ENCODE measurements at places on chromosomes 1 and 21.

- no peak for DNase-seq
Observed at GRCh38 chr21:35316933-35317332, 267.8 kb upstream of the RUNX1 start.

GRCh38 chr1:178774263-178774662 lies 49.2 kb downstream of the RALGPS2 start:
- no peak for DNase-seq

- DNase-seq, result no peak
Observed at GRCh38 chr1:154851392-154852177, 18.5 kb downstream of the KCNN3 start.

DNA sequence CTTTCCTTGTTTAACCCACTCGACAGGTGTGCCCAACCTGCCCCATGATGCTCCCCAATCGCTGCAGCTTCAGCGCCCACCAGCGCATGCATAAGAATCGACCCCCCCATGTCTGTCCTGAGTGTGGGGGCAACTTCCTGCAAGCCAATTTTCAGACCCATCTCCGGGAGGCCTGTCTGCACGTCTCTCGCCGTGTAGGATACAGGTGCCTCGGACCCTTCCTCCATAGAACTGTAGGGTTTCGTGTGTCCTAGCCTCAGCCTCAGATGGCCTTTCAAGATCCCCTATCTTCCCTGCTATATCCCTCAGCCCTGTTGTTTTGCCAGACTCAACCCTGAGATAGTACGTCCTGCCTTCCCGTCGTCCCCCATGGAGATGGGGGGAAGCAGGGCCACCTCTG lies 6.4 kb downstream of the ZNF687 start:
- DNase-seq, result no peak

GRCh38 chr1:79945391-79945790 lies 938.9 kb upstream of the ADGRL4 start:
- DNase-seq, result no peak

- DNase-seq, result peak; percentile 62
Observed at GRCh38 chr1:200654660-200655059, 15.0 kb downstream of the DDX59 start.

- no peak for DNase-seq
Observed at GRCh38 chr1:74953622-74954021, 180.6 kb upstream of the LHX8 start.

DNA sequence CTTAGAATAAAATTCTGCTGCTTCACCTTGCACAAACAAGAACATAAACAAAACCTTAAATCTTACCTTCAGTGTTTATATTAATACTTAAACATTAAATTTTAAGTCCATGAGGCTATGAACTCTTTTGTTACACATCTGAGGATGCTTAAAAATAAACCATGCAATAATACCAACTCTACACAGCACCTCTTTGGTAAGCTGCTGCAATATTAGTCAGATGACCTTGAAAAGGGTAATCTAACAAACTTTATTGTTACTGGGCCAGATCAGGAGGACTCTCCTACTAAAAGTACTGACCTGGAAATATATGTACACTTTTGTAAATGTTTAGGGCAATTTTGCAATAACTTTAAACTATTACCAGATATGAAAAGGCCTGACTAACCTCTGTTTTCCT lies 763 bp downstream of the SIKE1 start:
- DNase-seq, result no peak

GRCh38 chr1:202981939-202982338 lies 14.9 kb upstream of the CYB5R1 start:
- DNase-seq, result no peak

GRCh38 chr1:98763488-98764150 lies 102.1 kb downstream of the SNX7 start:
- no peak for DNase-seq

DNA sequence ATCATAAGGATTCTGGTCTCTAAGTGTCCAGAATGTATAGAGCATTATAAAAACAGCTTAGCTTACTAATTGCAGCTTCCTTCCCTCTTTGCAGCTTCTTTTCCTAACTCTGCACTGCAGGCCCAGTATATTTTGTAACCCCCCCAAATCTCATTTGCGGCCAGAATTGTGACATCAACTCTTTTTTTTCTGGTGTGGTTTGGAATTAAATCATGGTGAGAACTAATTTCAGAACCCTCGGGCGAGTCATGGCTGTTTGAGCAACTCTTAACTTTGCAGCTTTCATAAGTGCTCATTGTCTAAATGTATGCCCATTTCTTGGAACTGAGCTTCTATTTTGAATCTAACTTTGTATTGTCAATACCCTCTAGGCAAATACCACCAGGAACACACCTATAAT lies 187.4 kb downstream of the CYYR1 start:
- peak; percentile 67 for DNase-seq

GRCh38 chr1:60281360-60281932 lies 207.9 kb upstream of the C1orf87 start:
- DNase-seq, result peak; percentile 55

GRCh38 chr1:67561704-67562113 lies 123.3 kb upstream of the GADD45A start:
- peak; percentile 85 for DNase-seq

DNA sequence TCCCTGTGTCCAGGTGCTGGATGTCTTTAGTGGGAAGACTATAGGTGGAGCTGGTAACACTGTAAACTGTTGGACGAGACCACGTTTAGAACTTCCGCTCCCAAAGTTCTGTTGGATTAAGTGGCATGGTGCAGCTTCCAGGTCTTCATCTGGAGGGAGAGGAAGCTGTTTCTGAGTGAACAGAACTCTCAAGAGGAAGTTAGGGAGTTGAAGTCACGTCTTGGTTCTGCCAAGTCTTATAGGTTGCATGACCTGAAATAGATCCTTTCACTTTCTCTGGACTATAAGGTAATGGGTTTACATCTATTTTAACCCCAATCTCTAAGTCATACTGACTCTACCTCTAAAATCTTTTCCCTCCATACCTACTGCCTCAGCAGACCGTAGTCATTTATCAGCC lies 97.4 kb upstream of the TNR start:
- DNase-seq, result no peak

DNA sequence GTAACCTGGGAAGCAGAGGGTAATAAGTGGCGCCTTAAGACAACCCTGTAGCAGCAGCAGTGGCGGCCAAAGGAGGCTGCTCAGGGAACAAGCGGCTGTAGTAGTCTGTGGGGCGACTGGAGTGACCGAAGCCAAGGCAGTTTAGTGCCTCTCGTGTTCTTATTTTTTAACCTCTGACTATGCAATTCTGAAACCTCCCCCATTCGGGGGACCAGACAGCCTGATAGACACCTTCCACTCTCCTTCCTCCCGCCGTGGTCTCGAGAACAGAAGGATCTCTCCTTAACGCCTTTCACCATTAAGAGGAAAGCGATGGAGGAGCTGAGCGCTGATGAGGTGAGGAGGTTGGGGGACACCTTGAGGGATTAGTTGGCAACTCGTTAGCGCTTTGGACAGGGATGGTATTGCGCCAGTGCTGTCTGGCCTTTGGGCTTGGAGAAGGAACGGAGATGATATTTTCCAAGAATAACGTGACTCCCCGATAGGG lies 644 bp downstream of the UBE4B start:
- DNase-seq, result peak; percentile 61

- no peak for DNase-seq
Observed at GRCh38 chr1:59046730-59047157, 250.2 kb upstream of the FGGY start.
